ENCODE measurements at places on chromosomes 4 and X. TPM values are rescaled to one million over a fixed set of nuclear protein-coding genes. Genes with fewer than 3 reads are reported as not detected.

Gene VSIG4
- total RNA-seq, result not detected

Gene GYG2
- 0.36 TPM for total RNA-seq

Gene KLB
- total RNA-seq, result under 0.01 TPM

Gene FGA
- not detected for total RNA-seq

Gene DCAF12L1
- total RNA-seq, result not detected

Gene TCEAL2
- total RNA-seq, result not detected

Gene CXCL10
- 0.34 TPM for total RNA-seq

Gene C4orf17
- total RNA-seq, result not detected

Gene GLUD2
- total RNA-seq, result 0.93 TPM

Gene FAT4
- total RNA-seq, result 1.4 TPM

Gene ERAS
- total RNA-seq, result not detected

Gene COL4A5
- total RNA-seq, result 58.4 TPM

Gene GAGE12D
- total RNA-seq, result not detected

Gene BST1
- total RNA-seq, result 0.14 TPM

Gene ZFP92
- total RNA-seq, result 0.34 TPM

Gene C1QTNF7
- total RNA-seq, result not detected

Gene LAGE3
- 10.3 TPM for total RNA-seq

Gene MTMR8
- 1.1 TPM for total RNA-seq

Gene DUX4
- not detected for total RNA-seq

Gene RBBP7
- total RNA-seq, result 108 TPM

Gene TMEM150C
- total RNA-seq, result under 0.01 TPM

Gene ETDB
- not detected for total RNA-seq
